ENCODE measurements at places on chromosomes 3 and 15.

DNA sequence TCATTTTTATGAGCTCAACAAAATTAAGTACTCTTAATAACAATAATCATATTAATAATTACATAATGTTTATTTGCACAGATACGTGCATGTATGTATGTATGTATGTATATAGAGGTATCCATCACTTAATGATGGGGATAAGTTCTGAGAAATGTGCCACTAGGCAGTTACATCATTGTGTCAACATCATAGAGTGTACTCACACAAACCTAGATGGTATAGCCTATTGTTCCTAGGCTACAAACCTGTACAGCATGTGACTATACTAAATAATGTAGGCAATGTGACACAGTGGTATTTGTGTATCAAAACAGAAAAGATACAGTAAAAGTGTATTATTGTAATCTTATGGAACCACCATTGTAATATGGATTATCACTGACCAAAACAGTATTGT is 874.7 kb upstream of the GBE1 start:
- no peak for DNase-seq

DNA sequence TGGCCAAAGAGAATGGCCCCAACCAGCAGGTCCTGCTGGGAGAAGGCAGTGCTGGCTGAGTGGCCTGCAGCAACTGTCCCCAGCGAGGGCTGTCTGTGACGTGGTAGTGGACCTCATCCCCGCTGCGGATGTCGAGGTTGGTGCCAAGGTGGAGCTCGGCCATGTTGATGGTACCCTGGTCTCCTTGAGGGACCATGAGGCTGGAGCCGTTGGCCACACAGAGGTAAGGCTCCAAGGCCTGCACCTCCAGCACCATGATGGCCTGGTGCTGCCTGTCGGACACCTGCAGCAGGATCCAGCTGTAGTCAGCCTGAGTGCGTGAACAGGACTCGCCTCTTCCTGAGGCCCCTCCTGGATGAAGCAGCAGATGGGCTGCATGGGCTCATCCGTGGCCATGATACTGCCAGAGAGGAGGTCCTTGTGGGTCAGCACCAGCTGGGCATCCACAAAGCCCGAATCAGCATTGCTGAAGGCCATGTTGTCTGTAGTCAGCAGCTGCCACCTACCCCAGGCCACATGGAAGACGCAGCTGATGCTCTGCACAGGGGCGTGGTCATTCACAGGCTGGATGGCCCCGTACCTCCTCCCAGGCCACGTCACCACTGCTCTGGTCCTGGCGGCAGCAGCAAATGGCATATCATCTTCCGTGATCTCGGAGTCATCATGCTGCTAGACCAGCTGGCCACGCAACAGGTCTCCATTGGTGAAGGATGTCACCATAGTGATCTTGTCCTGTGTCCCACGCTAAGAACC is 167.5 kb downstream of the GOLGA6L4 start:
- DNase-seq, result no peak

DNA sequence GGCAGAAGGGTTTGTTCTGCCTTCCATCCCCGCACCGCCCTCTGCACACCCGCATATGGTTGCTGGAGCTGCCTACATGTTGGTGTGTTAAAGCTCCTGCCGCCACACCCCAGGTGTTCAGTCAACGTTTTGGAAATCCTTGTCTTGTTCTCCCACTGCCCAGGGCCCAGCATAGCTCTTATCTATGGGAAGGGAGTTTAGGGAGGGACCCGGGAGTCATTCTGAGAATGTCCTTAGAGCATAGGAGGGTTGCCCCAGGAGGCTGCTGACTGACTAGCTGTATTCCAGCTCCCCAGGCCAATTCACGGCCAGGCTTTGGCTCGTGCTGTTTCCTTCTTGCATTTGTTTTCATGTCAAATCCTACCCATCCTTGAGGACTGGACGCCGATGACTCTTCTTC is 46.8 kb downstream of the MAGEF1 start:
- DNase-seq, result no peak

GRCh38 chr3:28973609-28974008 is 307.3 kb upstream of the RBMS3 start:
- DNase-seq, result no peak

DNA sequence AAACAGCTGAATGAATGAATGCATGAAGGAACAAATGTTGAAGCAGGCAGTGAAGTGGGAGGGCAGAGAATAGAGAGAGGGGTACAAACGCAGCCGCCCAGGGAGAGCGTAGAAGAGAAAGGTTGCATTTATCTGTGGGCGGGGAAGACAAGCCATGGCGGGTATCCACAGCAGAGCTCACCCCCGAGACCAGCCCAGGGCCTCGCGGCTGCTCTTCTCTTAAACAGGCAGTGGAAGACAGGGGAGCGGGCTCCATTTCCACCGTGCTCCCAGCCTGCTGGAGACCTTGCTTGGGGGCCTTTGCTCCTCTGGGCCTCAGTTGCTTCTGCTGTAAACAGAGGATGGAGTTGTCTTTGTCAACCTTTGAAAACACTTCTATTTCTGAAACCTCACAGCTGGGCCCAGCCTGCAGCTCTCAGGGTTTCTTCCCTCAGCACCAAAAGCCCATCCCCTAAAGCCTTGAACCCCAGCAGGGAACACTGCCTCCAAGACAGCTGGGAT is 259.5 kb downstream of the UACA start:
- DNase-seq, result no peak

GRCh38 chr15:63449731-63450130 is 54.7 kb upstream of the USP3 start:
- DNase-seq, result no peak

GRCh38 chr15:85706779-85707518 is 87.8 kb downstream of the KLHL25 start:
- peak; percentile 55 for DNase-seq

- no peak for DNase-seq
These were observed 83.3 kb downstream of the ADCY5 start for GRCh38 chr3:123365450-123366143.

DNA sequence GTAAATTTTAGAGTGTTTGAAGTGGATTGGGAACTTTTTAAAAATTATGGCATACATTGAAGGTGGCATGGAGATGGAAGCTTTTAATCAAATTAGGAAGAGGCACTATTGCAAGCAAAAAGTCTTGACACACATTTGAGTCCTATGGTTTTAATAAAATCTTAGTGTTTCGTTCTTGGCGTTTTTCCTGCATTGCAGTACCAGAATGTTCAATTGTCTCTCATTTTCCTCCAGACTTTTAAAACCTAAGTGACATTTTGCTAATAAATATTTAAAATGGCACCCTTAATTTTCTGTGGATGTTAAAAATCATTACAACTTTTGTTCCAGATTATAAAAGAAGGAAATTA is 2.2 kb downstream of the TGFBR2 start:
- DNase-seq, result no peak

DNA sequence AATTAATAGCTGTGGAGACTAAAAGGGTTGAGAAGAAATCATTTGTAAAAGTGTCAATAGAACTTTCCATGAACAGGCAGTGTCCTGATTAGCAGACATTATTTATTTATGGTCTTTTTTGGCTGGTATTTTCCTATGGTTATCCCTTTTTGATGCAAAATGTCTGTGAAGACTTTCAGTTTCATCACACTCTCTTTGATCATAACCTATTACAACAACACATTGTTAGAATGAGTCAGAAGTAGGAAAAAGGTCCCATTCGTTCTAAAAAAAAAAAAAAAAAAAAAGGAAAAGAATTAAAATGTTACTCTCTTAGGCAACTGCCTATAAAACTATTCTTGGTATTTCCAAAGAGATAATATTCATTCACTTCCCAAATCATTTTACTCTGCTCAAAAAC is 62.1 kb downstream of the SLC49A4 start:
- no peak for DNase-seq

- no peak for DNase-seq
These were observed 12.5 kb downstream of the FLNB start for GRCh38 chr3:58020783-58021071.

GRCh38 chr15:76199106-76200082 is 111.9 kb downstream of the ETFA start:
- DNase-seq, result no peak

- no peak for DNase-seq
These were observed 161.2 kb downstream of the ALCAM start for GRCh38 chr3:105527949-105528348.

GRCh38 chr3:106740116-106740515 is 637.1 kb upstream of the CCDC54 start:
- DNase-seq, result no peak

DNA sequence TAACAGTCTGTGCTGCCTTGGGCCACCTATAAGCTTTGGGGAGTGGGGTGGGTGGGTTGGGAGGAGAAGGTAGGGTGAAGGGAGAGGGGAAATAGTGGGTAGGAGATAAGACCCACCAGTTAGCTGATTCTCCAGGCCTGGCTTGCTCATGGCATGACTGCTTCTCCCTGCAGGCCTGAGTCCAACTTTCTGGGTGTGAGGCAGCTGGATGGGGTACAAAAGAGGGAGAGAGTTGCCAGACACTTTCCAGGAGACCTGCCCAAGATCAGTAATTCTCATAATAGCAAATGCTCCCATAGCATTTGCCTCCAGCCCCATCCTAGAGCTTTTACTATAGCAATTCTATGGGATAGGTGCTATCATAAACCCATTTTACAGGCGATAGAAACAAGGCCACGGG is 7.7 kb downstream of the CGNL1 start:
- DNase-seq, result no peak

GRCh38 chr3:45064512-45065372 is 38.6 kb downstream of the CLEC3B start:
- no peak for DNase-seq

- no peak for DNase-seq
These were observed 381.1 kb upstream of the ARHGEF26 start for GRCh38 chr3:153740109-153740508.

DNA sequence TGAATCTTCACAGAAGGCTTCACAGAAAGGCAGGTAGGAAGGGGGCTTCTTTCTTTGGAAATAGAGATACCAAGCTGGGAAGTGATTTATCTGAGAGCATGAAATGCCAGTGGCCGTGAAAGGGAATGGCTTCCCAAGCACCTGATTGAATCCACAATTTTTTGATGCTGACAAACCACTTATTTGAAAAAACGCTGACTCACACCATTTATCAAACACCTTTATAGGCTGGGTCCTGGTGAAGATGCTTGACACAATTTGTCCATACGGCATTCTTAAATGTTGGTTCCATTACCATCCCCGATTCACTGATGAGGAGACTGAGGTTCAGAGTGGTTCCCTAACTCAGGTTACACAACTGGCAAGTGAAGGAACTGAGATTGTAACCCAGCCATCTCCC is 64.1 kb upstream of the POMGNT2 start:
- DNase-seq, result no peak

DNA sequence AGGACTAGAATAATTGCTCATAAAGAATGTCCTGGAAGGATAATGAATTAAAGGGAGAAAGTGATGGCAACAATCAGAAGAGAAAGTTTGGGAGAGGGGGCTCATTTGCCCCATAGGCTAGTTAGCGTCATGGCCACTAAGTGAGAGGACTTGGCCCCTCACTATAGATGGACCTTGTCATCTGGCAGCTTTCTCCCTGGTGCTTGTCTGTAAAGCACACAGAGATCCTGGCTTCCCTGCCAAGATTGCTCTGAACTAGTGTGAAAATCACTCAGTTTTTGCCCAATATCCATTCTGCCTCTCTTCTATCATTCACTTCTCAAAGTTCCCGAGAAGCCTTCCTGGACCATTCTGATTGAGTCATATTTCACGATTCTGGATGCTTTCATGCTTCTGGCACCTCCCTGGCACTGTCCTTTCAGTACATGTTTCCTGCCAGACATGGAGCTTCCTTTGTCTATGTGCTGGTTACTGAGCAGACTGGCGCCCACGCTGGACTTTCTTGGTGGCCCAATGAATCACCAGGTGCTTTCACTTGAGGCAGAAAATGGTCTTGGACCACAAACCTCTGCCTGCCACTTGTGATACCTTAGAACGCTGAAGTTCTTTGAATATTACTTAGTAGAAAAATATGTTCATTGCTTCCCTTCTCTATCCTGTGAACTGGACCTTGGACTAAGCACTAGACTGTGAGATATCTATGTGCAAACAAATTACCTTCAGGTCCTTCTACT is 709.6 kb upstream of the CFAP20DC start:
- DNase-seq, result no peak

DNA sequence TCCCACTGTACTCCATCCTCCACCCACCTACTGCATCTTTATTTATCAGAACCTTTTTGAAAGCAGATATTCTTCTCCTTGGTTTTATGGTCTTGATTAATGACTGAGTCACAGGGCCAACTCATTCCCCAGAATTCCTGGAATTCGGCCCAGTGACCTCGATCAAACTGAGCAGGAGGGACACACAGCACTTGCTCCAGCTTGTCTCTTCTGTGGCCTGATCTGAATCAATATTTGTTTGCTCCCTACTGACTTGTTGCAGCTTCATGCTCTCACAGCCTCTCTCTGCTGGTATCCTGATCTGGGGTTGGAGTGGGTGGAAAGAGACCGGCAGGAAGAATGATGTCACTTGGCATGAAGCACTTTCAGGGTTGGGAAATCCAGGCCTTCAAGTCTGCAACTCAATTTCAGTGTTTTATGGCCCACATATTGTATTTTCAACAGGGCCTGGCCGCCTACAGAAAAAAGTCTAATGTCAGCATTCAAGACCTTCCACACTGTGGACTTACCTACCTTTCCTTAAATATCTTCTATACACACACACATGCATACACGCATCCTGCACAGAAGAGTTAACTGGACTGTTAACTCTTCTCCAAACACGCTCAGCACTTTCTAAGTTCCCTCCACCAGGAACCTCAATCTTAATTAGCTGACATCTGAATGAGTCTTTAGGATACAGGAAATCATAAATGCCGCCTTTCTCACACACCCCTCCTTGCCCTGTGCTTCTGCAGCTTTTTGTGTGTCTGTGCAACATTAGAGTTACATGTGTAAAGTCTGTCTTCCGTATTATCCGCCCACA is 4.6 kb downstream of the ANXA2 start:
- no peak for DNase-seq

- no peak for DNase-seq
These were observed 57.9 kb downstream of the STAG1 start for GRCh38 chr3:136694321-136694720.

- no peak for DNase-seq
These were observed 392.7 kb downstream of the LSAMP start for GRCh38 chr3:116052602-116053001.

- DNase-seq, result no peak
These were observed 12.2 kb upstream of the RFC4 start for GRCh38 chr3:186818516-186818915.

DNA sequence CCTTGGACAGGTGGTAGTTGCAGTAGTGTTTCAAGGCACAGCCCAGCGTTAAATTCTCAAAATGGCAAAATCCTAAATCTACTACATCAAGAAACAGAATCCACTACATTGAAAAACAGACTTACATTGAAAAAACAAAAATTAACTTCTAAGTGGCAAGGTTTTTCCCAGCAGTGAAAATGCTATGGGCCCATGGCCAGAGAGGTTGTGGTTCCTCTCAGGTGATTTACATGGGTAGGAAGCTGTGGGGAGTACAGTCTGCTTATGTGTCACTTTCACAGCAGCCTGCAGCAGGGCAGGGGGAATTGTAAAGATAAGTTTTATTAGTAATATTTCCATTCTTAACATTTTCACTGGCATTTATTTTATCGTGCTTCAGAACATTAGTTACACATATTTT is 24.9 kb downstream of the TTC14 start:
- no peak for DNase-seq

Measured in T-helper 22 cell (primary cell).